ENCODE measurements at places on chromosomes 7 and 10.

DNA sequence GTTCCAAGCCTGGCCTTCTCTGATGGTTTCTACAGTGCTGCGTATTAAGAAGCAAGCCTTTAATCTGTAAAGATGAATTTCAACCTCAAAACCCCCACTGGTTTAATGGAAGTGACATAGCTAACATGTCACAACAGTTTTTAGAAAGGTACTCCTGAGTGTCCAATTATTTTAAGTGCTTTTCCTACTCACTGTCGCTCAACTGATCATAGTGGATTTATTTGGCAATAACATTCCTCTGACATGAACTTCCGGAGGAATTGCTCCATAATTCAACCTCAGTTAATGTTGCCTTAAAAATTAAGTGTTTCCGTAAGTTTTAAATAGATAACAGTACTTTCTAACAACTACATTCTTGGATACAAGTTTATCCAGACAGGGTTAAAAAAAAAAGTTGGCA lies 57.5 kb downstream of the AGMO start:
- no peak for DNase-seq

DNA sequence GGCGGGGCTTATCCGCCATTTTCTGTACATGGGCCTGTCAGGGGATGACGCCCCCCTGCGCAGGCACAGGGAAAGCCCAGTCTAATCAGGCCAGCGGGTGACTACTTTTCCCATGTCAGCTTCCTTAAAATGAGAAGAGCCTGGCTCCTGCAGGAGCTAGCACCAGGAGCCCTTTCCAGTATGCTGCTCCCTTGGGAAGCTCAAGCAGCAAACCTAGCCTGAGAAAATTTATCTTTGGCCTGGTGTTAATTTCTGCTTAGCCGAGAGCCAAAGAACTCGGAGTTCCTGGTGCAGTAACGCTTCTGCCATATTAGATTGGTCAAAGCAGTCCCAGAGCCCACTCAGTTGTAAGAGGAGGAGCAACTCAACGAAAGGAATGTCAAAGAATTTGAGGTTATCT lies 239.0 kb upstream of the PHYHIPL start:
- DNase-seq = no peak

DNA sequence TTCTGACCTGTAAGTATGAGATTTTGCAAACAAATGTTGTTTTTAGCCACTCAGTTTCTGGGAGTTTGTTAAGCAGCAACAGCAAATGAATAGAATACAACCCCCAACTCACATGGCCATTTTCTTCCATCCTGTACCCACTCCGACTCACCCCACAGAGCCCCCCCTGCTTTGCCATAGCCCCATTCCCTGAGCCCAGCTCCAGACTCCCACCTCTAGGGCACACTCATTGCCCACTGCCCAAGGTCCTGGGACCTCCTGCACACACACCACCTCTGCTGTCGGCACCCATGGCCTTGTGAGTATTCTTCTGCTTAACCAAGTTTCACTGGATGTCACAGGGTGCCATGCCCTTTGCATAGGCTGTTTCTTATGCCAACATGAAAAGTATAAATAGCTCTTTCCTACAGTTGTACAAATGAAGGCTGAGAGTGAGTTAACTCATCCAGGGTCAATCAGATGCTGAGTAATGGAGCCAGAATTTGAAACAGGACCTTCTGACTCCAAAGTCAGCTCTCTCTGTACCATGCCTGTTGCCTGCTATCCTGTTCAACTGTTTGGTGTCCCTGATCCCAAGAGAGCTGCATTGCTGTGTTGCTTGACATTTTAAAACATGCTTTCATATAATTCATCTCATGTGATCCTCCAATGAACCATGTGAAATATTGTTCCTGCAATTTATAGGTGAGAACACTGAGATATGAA lies 367.8 kb upstream of the ZMIZ1 start:
- no peak for DNase-seq

GRCh38 chr7:105304040-105304895 lies 84.5 kb downstream of the SRPK2 start:
- no peak for DNase-seq

DNA sequence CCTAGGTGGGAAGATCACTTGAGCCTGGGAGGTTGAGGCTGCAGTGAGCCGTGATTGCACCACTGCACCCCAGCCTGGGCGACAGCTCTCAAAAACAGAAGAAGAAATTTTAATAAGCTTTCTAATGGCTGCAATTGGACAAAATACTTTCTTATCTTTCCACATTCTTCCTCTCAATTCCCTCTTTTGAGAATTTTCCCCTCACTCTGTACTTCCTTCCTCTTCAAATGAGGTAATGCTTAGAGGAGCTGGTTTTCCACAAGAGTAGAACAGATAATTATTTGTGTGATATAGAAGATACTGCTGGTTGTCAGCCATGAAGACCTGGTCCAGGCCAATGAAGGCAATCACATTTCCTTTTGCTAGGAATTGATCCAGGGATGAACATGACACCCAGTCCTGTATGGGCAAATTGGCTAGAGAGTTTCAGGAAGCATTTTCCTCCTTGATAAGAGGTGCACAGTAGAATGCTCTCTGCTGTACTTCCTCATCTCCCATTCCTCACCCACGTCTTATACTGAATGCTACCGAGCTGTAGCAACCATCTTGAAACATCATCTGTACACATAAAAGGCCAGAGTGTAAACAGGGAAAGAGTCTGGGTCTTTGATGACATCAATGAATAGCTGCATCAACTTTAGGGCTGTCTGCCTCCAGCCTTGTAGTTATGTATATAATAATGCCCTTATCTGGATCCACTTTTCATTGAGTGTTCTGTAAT lies 103.9 kb downstream of the CDK6 start:
- no peak for DNase-seq

GRCh38 chr7:111486472-111487142 lies 75.7 kb downstream of the IMMP2L start:
- peak; percentile 62 for DNase-seq

DNA sequence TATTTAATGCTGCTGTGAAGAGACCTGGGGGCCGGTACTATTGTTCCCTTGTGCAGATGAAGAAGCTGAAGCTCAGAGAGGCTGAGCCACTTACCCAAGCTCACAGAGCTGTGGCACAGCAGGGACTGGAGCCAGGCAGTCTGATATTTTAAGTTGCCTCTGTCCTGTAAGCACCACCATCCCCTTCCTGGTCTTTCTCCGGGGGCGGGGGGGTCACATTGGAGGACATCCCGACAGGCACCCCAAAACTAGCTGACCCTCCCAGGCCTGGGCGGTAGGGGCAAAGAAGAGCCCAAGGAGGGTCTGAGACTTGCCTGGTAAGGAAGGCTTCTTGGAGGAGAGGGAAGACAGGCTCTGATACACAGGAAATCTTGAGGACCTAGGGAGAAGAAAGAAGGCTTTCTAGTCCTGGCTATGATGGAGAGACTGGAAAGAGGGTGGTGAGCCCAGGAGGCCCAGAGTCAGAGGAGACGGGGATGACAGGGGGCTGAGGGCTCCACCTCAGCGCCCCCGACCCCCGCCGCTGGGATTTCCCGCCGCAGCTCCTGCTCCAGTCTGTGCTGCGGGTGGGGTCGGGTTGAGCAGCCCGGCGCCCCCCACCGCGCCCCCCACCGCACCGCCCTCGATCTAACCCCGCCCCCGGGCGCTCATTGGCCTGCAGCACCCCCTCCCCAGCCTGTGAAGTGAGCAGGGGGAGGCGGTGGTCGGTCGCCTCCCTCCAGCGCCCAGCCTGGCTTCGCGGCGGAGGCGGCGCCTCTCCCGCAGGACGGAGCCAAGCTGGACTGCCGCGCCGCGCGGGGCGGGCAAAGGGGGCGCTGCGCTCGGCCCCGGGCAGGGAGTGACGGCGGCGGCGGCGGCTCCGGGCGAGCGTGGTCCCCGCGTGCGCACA lies at the start of gene ADCYAP1R1:
ADCYAP1R1 (plus strand) TSS at position 711 of the 889 bp plus-strand sequence. CDS start 10,957 bp downstream, outside the sequence.
- peak; percentile 63 for DNase-seq

DNA sequence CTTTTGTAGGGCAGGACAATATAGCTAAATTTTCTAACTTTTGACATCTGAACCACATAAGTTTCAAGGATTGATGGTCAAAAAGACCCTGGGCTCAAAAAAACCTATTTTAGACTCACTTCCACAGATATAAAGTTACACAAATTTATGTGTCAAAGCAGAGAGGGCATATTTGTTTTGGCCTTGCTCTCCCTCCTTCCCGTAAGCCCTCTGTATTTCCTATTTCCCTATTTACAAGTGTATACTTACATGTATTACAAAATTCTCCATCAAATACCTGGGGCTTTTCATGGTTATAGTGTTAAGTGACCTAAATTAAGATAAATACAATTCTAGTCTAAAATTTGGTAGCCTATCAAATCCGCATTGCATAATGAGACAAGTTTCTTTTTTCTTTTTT lies 2.6 kb downstream of the KDM7A start:
- DNase-seq = no peak

GRCh38 chr7:74084722-74085578 lies 1.3 kb downstream of the LIMK1 start:
- no peak for DNase-seq

DNA sequence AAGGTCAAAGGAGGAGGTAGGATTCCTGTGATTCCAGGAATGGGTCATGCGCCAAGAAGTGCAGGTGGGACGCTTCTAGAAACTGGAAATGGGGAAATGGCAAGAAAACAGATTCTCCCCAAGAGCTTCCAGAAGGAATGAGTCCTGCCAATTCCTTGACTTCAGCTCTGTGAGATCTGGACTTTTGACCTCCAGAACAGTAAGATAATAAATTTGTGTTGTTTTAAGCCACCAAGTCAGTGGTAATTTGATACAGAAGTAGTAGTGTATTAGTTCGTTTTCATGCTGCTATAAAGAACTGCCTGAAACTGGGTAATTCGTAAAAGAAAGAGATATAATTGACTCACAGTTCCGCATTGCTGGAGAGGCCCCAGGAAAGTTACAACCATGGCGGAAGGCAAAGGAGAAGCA lies 178.6 kb upstream of the GALNT17 start:
- peak; percentile 58 for DNase-seq

DNA sequence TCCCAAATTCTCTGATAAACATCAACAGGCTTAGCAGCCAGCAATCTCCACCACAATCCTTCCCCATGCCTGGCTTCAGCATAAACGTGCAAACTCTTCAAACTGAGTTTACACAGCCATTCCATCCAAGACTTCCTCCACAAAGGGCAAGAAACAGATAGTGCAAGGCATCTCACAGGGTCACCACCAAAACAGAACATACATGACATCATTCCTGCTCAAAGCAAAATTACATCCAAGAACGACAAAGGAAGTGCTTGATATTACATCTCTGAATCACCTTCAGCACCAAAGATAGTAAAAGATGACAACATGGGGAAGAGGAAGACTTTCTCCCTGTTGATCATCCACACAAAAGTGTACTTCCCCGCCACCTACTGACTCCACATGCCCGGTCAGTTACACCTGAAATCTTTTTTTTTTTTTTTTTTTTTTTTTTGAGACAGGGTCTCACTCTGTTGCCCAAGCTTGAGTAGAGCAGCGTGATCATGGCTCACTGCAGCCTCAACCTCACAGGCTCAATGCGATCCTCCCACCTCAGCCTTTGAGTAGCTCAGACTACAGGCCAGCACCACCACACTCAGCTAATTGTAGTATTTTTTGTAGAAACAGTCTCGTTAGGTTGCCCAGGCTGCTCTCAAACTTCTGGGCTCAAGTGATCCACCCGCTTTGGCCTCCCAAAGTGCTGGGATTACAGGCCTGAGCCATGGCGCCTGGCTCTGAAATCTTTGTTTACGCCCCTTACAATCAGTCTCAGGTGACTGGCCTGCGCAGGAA lies 127.5 kb downstream of the PARD3 start:
- no peak for DNase-seq

DNA sequence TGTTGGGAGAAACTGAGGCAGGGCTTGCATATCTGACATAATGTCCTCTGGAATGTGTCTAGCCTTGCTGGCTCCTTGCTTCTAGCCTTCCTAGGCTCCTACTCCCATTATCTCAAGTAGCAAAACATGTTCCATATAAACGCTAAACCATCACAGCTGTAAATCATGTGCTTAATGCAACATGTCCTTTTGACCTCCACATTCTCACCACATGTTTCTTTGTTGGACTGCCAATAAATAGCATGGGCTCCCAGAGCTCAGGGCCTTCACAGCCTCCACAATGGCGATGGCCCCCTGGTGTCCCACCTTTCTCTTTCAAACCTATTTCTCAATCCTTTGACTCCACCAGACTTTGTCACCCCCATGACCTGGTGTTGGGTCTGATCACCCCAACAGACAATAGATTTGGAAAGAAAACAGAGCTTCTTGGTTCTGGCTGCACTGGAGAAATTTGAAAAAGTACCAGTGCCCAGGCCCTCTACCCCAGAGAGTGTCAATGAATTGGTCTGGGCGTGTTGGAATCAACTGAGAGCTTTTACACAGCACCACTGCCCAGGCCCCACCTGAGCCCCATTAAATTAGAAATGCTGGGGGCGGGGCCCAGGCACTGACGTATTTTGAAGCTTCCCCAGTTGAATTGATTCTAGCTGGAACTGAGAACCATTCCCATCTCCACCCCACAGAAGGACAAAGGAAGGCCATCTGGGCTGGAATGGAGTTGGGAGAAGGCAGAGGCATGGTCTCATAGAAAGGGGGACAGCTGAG lies 41.3 kb upstream of the GGCT start:
- DNase-seq = no peak

DNA sequence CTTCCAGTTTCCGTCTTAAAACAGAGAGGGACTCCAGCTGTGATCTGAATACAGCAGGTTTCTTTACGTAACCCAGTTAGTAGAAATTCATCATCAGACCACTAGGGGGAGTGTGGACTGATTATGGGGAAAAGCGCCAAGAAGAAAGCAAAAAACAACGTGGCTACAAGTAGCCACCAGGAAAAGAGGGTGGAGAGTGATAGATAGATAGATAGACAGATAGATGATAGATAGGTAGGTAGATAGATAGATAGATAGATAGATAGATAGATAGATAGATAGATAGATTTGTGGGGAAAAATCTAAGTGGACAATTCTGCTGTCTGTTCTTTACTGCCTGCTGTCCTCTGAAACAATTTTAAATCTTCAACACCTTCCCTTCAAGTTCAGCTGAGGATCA lies 12.7 kb upstream of the AKR1B10 start:
- DNase-seq = peak; percentile 57

DNA sequence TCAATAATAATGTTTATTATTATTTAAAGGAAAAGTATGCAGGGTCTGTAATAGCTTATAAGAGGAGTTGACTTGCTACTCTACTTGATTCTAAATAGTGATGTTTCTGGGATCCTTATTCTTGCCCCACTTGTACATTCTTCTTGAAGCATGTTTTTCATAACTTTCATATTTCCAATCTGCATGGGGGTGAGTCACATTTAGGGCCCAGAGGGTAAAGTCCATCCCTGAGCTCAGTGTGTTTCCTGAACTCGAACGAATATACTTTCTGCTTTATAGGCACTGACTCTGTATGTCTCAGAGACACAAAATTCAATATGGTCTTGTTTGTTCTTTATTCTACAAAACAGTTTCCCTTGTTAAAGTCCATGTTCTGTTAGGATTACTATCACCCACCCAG lies 61.0 kb upstream of the SMIM30 start:
- no peak for DNase-seq

- DNase-seq = no peak
Observed at GRCh38 chr10:119461380-119461779, 81.1 kb downstream of the RGS10 start.

GRCh38 chr10:127813290-127813689 lies 76.3 kb downstream of the FOXI2 start:
- no peak for DNase-seq
